CD4-positive, CD25-positive, alpha-beta regulatory T cell (primary cell): ENCODE measurements at places on chromosomes 7 and 10.

- DNase-seq, result no peak
Observed at GRCh38 chr7:90719155-90719554, 123.0 kb downstream of the CDK14 start.

DNA sequence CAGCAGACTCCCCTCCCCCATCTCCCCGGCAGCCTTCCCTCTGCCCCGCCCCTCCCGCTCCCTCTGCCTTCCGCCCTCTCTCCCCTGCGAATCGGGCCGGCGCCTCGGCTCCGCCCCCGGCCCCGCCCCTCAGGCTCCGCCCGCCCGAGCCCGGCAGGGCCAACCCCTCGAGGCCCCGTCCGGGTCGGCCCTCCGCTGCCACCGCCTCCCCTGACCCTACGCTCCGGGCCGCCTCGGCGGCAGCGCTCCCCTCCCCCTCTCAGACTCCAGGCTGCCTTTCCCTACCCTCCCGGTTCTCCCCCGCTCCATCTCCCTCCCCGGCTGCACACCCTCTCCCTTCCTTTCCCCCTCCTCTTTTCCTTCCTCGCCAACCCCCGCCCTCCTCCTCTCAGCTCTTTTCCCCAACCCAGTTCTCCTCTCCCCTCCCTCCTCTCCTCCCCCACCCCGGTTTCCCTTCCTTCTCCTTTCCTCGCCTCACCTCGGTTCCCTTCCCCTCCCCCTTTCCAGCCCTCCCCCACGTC is 1.6 kb downstream of the ZNF467 start:
- DNase-seq, result peak; percentile 79

DNA sequence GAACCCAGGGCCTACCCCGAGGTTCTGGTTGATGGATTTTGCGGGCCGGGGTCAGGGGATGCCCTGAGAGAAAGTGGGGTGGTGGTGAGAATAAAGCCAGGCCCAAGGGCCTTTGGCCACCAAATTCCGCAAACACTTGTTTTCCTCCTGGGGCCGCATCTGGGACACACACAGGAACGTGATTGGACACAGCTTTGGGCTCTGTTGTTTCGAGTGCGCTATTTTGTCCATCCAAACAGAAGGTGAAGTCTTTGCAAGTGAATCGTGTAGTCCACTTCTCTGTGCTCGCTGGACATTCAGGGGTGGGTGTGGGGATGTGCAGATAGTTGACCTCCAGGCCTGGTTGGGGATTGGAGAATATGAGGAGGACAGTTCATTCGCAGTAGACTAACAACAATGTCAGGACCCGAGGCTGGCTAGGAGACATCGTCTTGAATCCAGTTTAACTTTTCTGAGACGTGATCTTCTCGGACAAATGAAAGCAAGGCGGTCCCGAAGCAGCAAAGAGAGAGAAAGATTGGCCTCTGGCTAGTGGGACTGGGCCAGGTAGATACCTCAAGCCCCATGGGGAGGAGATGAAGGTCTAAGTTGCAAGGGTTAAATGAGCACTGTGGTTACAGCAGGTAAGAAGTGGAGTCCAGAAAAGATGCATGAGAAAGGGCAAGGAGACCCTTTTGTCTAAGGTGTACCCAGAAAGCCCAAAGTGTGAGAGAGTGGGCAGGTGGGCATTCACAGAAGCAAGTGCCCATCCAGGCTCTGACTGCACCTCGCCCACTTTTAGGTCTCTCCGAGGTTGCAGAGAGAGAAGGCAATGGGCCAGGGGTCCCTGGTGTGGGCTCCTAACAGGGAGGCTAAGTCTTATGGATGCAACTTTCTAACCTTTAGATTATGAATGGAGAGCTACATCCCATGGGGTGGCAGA is 764 bp upstream of the FAM131B start:
- DNase-seq, result no peak

DNA sequence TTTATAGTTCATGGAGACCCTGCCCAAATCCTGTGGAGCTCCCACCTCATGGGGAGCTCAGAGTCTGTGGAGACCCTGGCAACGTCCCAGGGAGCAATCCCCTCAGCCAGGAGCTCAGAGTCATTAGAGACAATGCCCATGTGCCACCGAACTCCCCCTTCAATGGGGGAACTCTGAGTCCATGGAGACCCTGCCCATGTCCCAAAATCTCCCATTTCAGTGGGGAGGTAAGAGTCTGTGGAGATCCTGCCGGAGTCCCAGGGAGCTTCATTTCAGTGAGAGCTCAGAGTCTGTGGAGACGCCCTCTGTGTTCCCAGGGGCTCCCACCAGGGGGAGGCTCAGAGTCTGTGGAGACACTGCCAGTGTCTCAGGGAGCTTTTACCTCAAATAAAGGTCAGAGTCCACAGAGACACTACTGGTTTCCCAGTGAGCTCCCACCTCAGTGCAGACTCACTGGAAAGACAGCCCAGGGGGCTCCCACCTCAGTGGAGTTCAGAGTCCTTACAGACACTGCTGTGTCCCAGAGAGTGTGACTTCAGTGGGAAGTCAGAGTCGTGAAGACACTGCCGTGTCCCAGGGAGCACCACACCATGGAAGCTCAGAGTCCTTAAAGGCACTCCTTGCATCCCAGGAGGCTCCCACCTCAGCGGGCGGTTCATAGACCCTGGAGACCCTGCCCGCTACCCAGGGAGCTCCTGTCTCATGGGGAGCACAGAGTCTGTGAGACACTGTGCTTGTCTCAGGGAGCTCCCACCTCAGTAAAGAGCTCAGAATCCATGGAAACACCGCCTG is 5.0 kb downstream of the MYO1G start:
- peak; percentile 63 for DNase-seq

DNA sequence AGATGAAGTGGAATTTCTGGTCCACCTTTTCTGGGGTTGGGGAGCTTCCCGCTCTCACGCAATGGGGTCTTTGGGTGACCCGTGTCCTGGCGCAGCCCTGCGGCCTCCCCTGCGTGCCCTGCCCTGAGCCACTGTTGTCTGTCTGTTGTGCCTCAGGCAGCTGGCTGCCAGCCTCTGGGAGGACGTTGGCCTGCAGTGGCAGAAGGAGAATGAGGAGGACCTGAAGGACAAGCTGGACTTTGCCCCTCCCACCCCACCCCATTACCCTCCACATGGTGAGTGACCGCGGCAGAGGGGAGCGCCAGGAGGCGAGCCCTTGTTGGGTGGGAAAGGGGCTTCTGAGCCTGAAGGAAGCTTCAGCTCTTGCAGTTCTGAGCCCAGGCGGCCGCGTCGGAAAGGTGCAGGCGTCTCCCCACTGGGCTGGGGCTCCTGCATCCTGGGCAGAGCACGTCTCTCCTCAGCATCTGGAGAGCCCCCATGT is 14.2 kb upstream of the PRKAR1B start:
- no peak for DNase-seq

DNA sequence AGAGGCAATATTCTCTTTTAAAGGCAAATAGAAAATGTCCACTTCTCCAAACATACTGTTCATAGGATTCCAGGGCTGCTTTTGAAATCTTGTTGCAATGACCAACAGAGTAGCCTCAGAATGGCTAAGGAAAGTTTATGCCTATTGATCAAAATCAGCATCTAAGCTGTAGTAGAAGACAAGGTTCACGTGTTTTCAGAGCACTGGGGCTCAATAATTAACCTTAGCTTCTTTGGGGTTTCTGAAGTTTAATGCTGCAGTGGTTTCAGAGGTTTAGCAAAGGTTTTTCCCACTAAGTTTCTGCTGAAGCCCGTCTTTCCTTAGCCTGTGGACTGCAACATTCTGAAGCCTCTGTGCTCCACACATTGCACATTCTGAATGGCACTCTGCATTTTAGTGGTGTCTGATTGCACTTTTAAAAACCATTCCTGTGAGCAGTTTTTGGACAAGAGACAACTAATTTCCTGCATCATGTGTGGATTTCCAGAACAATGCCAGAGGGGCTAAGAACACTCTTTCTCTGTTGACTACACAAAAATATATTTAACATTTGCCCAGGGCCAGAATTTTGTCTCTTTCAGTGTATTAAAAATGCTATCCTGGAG is 342.5 kb downstream of the PTEN start:
- no peak for DNase-seq

DNA sequence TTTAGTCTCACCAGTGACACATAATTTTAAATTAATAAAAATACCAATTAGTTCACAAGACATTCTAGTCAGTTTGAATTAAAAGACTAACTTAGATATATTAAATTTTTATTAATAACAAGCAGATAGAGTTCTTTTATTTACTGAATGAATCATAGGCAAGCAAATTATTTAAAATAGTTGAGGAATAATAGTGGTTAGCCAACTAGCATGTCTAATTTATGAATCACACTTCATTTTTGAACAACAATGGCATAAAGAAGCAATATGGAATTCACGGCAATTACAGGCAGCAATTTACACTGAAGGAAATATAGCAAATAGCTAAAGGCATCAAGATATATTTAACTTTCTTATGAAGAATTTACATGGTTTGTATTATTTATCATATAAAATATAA is 187.0 kb upstream of the SLC26A5 start:
- no peak for DNase-seq
